ENCODE measurements at places on chromosomes 7 and 10. TPM values are rescaled to one million over a fixed set of nuclear protein-coding genes. Genes with fewer than 3 reads are reported as not detected.

LIPN gene
- not detected for polyA plus RNA-seq

- peak; percentile 26 for DNase-seq
Observed at GRCh38 chr7:6705959-6706665, 635 bp downstream of the ZNF12 start.

DNA sequence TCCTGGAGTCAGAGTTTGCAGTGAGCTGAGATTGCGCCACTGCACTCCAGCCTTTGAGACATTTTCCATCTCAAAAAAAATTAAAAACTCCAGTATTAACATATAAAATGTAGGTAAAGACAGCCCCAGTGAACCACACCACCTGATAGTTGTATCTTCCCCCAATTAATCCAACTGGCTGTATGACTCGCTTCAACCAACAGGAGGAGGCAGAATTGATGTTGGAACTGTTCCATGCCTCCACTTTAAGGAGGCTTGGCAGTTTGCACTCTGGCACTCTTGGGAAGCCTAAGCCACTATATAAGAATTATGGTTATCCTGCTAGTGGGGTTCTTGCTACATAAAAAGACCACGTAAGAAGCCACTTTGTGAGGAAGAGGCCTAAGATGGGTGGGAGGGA lies 72.7 kb downstream of the STK17A start:
- DNase-seq, result no peak

CCDC3 gene
- polyA plus RNA-seq, result 16.1 TPM

- DNase-seq, result no peak
Observed at GRCh38 chr10:36111676-36112075, 469.6 kb upstream of the FZD8 start.

GRCh38 chr7:55556031-55556430 lies 16.3 kb downstream of the VOPP1 start:
- DNase-seq, result no peak

NUTM2D gene
- 13.1 TPM for polyA plus RNA-seq

- no peak for DNase-seq
Observed at GRCh38 chr10:111934931-111935330, 248.6 kb downstream of the GPAM start.

DNA sequence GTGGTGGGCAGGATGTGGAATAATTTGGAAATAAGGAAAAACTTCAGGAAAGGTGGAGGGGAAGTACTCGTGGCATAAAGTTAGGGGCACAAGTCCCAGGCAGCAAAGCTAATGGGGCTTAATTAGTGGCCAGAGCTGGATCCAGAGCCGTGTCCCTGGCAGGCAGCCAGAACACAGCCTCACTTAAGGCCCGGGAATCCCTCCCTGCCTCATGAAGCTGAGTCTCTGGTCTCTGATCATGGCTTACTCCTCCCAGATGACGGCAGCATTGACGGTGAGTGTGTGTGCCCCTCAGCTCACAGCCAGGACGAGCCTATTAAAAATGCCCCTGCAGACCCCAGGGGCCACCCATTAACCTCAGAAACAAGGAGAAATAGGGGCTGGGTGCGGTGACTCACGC lies 48.2 kb upstream of the NPTX2 start:
- DNase-seq, result no peak

- no peak for DNase-seq
Observed at GRCh38 chr10:109959259-109960145, 36.2 kb upstream of the XPNPEP1 start.

DNA sequence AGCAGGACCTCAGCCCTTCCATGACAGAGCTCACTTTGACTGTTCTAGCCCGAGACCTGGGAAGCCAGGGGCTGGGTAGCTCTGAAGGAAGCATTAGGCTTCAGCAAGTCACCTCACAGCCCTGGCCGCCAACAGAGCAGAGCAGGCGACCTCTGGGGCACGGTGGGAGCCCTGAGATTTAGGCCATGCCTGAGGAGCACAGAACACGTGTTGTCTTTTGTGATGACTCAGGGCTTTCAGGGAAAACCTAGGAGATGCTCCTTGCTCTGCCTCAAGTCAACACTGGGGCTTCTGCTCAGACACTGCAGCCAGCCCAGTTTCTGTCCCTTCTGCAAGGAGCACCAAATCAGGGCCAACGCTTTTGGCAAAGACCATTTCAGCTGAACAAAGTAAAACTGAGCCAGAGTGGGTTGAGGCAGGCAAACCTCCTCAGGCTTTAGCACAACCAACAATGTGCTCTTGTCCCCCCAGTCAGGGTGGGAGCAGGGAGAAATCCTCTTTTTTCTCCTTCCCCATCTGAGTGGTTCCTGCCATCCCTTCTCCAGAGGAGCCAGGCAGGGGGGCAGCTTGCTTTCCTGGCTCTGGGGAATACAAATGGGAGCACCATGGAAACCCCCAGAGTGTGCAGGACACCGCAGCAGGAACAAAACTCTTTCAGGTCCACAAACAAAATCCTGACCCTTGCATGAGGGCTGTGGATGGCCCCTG lies 14.4 kb downstream of the CAMK2G start:
- DNase-seq, result no peak

DNA sequence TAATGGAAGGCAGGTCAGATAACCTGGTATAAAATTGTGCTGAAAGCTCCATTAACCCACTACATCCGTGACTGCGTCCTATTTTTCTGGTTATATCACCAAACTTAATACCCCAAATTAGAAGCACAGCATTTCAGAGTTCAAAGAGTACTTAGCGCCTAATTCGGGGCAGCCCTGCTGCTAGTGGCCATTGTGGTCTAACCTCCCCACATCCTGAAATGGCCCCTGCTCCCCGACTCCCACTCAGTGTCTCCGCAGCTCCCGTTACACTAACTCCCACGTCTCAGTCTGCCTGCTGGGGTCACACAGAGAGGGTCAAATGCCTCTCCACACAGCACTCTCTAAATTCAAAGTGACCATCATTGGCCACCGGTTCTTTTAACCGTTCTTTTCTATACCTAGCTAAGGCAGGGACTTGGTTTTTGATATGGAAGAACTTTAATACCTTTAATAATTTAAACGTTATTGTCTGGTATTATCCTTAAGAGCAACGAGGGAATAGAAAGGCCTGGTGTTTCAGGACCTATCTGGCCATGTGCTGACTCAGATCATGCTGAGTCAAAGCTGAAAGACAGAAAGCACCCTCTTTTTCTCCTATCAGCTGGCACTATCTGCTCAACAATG lies 117.1 kb downstream of the KMT2E start:
- DNase-seq, result peak; percentile 24

DNA sequence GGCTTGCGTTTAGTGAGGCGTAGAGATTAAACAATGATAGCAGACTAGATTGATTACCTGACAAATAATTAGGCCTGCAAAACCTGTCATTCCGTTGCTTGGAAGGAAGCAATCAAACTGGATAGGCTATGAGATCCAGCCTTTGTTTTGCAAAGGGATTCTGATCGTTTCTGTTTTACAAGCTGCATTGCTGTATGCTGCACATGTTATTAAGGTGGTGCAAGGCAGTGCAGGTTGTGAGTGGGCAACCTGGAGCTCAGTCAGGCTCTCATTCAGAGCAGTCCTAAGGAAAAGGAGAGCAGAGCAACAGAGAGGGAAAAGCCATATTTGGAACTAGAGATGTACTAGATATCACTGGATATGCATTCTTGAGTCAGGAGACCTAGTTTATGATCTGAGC lies 6.9 kb upstream of the NOBOX start:
- DNase-seq, result no peak

- no peak for DNase-seq
Observed at GRCh38 chr10:61894133-61894532, 7.4 kb upstream of the ARID5B start.

CDHR3 gene
- polyA plus RNA-seq, result 12.6 TPM

KCND2 gene
- 2.0 TPM for polyA plus RNA-seq

GRCh38 chr10:12965571-12965970 lies 35.9 kb downstream of the CCDC3 start:
- no peak for DNase-seq

GIMAP1 gene
- polyA plus RNA-seq, result 2.4 TPM

- no peak for DNase-seq
Observed at GRCh38 chr10:92110039-92110794, 180.7 kb downstream of the CPEB3 start.

GRCh38 chr10:3220853-3221252 lies 48.3 kb upstream of the PITRM1 start:
- no peak for DNase-seq

GRCh38 chr7:35241884-35242283 lies 12.0 kb downstream of the TBX20 start:
- no peak for DNase-seq

RSU1 gene
- polyA plus RNA-seq, result 68.5 TPM

SHTN1 gene
- polyA plus RNA-seq, result 19.1 TPM

All from renal pelvis (tissue), 12 donors.